ENCODE measurements at places on chromosomes 5 and 9. TPM values are rescaled to one million over a fixed set of nuclear protein-coding genes. Genes with fewer than 3 reads are reported as not detected.

ZFP2 gene
- 0.26 TPM for total RNA-seq

DNA sequence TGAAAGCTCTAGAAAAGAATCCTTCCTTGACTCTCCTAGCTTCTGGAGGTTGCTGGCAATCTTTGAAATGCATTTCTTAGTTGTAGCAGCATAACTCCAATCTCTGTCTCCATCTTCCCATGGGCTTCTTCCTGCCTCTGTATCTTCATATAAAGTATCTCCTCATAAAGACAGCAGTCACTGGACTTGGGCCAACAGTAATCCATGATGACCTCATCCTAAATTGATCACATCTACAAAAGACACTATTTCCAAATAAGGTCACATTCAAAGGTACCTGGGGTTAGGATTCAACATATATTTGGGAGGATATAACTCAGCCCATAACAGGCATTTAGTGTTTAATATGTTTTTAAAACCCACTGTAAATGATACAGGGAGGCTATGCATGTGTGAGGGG is 123.3 kb downstream of the MLLT3 start:
- DNase-seq, result no peak

DNA sequence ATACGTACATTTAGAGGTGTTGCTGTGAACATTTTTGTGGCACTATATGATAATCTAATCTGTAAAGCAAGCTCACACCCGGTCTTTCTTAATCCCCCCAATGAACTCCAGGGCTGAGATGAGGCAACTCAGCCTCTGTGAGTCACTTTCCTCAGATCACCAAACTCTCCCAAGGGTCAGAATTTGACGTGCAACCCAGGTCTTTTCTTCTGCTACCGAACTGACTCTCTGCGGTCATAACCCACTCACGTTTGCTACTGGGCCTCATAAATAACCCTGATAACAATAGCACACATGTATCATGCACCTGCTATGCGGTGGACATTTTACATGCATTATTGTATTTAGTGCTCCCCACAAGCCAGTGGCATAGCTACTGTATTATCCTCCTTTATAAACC is 153.1 kb downstream of the DROSHA start:
- DNase-seq, result no peak

- DNase-seq, result no peak
Measured at GRCh38 chr5:137320056-137321045, 178.8 kb downstream of the SPOCK1 start.

DNA sequence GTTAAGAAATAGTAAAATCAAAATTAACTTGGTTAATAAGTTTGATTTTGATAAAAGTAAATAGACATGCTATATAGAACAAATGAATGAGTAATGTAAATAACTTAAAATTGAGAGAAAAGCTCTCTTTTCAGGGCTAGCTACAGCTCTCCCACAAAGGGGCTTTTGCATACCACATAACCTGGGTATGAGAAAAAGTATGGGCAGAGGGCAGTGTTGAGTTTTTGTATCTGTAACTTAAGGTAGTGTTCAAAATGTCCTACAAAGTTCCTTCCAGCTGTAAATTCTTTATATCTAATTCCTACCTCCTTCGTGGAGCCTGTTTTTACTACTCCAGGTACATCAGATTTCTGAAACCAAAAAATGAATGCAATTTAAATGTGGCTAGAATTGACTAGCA is 18.9 kb upstream of the TTC33 start:
- DNase-seq, result no peak

All from uterus (tissue), 4 donors.